Transverse colon (tissue), 4 donors: ENCODE measurements at places on chromosomes 3 and 15. TPM values are rescaled to one million over a fixed set of nuclear protein-coding genes. Genes with fewer than 3 reads are reported as not detected.
A peak's percentile ranks its signal among the peaks of the same experiment; 100 is the strongest.

TMEM212 gene
- total RNA-seq: not detected

RYK gene
- total RNA-seq: 91.1 TPM

- DNase-seq: peak; percentile 63
- peaks cover 24% of the 10 kb centered on the region for H3K4me1 ChIP-seq
- no peaks in the 10 kb centered on the region for H3K36me3 ChIP-seq
- H3K4me3 ChIP-seq: peak within 1 kb of the TSS; percentile 67
- peak within 1 kb of the TSS; percentile 94 for H3K27ac ChIP-seq
- no peaks in the 10 kb centered on the region for H3K27me3 ChIP-seq
These were observed at the start of gene DNAJA4 for GRCh38 chr15:78264304-78265136. Gene DNAJA4 (plus strand): TSS chr15:78264562. CDS start chr15:78264764, 202 bp downstream.

DNA sequence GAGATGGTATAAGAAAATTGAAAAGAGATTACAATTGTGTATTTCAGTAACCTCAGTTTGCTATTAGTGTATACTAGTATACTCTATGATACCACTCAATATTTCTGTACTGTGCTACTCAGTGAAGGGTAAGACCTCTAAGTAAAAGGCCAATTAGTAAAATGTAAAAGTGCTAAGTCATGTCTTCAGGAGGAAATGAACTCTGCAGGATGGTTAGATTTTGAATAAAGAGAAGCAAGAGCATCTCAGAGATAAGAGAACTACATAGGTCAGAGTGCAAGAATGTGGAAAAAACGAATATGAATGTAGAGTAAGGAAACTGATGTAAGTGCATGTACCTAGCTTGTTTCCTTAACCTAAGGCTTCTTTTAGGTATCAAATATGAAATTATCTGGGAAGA is 796.6 kb upstream of the GBE1 start:
- H3K36me3 ChIP-seq: no peaks in the 10 kb centered on the region
- DNase-seq: no peak
- no peak overlapping the region for H3K4me3 ChIP-seq
- no peaks in the 10 kb centered on the region for H3K27me3 ChIP-seq

DNA sequence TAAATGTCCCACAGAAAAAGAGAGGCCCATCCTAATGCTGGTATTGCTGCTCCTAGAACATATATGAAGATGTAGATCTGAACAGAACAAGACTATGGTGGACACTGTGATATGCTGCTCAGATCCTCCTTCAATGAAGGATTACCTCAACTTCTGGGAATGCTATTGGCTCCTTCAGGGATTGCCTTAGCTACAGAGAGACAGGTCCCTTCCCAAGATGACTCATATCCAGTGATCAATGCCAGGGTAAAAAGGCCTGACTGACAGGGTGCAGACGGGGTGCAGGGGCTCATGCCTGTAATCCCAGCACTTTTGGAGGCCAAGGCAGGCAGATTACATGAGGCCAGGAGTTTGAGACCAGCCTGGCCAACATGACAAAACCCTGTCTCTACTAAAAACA is 20.5 kb upstream of the STAG1 start:
- H3K36me3 ChIP-seq: no peaks in the 10 kb centered on the region
- no peak overlapping the region for H3K4me3 ChIP-seq
- no peak for DNase-seq
- H3K4me1 ChIP-seq: no peaks in the 10 kb centered on the region

DNA sequence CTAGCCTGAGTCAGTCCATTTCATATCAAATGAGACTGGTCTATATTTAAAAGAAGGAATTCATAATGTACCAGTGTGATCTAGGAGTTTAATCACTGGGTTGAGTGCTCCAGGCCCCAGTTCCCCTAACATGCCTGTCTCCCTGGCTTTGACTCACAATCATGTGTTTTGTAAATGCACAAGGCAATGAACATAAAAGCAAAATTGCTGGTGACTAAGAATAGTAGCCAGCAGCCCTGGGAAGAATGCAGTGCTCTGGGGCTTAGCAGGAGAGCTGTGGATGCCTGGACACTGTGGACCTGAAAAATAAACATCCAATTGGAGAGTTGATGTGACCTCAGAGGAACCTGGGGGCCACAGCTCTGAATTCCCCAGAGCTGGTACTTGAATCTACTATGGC is 50.3 kb downstream of the SYNPR start:
- H3K4me1 ChIP-seq: no peaks in the 10 kb centered on the region
- H3K27ac ChIP-seq: no peak overlapping the region
- no peak overlapping the region for H3K4me3 ChIP-seq

- H3K36me3 ChIP-seq: no peaks in the 10 kb centered on the region
- H3K4me3 ChIP-seq: no peak overlapping the region
- peak overlapping the region; percentile 31 for H3K27ac ChIP-seq
- no peak for DNase-seq
- no peaks in the 10 kb centered on the region for H3K27me3 ChIP-seq
- peaks cover 23% of the 10 kb centered on the region for H3K4me1 ChIP-seq
These were observed 524.8 kb upstream of the TBL1XR1 start for GRCh38 chr3:177721864-177722785.

GRCh38 chr3:49173792-49174170 is 2.4 kb downstream of the KLHDC8B start:
- peaks cover 34% of the 10 kb centered on the region for H3K4me1 ChIP-seq
- no peaks in the 10 kb centered on the region for H3K36me3 ChIP-seq
- H3K4me3 ChIP-seq: no peak overlapping the region
- no peak for DNase-seq
- peak overlapping the region; percentile 83 for H3K27ac ChIP-seq
- H3K27me3 ChIP-seq: no peaks in the 10 kb centered on the region

- peak overlapping the region; percentile 6 for H3K27ac ChIP-seq
- H3K36me3 ChIP-seq: no peaks in the 10 kb centered on the region
- no peaks in the 10 kb centered on the region for H3K4me1 ChIP-seq
- no peak for DNase-seq
- H3K27me3 ChIP-seq: no peaks in the 10 kb centered on the region
- H3K4me3 ChIP-seq: no peak overlapping the region
These were observed 51.0 kb downstream of the MCF2L2 start for GRCh38 chr3:183377307-183377959.

DNA sequence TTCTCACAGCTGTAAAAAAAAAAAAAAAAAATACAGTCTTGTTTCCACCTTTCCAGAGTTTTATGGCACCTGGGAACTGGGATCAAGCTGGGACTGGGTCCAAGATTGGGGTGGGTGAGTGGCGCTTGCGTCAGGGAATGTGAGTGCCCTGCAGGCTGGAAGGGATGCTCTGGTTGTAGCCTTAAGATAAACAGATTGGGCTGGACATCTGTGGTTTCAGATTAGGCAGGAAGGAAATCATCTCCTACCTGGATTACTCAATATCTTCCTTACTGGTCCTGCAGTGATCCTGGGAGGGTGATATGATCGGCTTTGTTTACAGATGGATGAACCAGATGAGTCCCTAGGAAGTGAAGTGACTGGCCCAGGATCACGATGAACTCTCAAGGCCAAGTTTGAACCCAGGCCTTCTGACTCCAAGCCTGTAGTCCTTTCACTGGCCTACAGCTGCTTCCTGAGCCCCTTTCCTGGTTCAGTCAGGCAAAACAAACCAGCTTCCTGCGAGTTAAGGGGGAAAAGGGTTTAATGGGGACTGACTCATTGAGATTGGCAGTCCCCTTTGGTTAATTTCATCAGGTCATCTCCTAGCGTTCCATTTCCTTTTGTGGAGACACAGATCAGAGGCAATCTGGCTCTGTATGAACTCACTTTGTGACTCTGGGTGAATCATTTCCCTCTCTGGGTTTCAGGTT is 179.8 kb downstream of the THSD4 start:
- no peak overlapping the region for H3K4me3 ChIP-seq
- H3K27ac ChIP-seq: peak overlapping the region; percentile 76
- H3K27me3 ChIP-seq: no peaks in the 10 kb centered on the region

DNA sequence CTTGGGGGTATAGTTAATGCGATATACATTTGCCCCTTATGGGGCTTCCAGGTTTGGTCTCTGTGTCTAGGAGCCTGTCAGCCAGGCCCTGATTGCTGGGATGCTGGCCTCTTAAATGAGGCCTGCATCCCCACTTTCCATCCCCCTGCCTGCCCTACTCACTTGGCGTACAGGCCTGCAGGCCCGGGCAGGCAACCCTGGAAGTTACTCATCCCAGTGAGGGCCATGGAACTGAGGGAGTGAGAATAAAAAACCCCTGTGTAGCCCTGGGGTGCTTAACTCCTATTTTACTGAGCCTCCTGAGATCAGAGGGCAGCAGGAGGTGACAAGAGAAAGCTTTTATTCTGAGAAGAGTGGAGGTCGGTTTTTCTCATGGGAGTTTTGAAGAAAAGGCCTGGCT is 2.0 kb downstream of the DISP2 start:
- peaks cover 22% of the 10 kb centered on the region for H3K4me1 ChIP-seq
- H3K36me3 ChIP-seq: no peaks in the 10 kb centered on the region
- H3K27ac ChIP-seq: no peak overlapping the region
- no peaks in the 10 kb centered on the region for H3K27me3 ChIP-seq

- no peaks in the 10 kb centered on the region for H3K36me3 ChIP-seq
- no peaks in the 10 kb centered on the region for H3K27me3 ChIP-seq
- no peak overlapping the region for H3K4me3 ChIP-seq
These were observed 186.7 kb downstream of the APBA2 start for GRCh38 chr15:29072444-29072843.

DNA sequence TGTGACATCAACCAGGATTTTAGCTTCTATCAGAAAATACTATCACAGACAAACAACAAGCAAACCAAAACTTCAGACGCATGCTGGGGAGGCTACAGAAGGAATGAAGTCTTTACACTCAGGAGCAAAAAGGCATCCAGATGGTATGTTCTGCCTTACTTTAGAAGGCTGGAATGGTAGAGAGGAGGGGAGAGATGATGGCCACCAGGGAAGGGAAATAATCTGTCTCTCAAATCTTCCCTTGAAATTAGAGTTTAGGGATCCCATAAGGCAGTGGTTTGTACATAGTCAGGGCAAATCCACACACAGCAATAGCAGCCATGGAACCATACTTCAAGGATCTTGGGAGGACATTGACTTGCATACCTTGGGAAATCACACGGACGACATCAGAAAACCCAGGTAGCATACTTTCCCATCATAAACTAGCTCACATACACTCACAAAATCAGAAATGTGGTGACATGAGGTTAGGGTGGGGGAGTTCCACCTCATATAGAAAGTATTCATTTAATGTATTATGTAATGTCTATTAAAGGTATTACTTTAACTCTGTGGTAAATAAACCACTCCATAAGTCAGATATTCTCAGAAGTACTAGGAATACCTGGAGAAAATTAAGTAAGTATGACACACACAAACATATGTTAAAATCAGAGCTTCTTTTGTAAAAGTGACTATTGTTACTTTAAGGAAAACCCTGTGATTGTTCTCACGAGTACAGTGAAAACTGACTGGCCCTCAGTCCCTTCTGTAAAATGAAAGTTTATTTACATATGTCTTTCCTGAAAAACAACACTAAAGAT is 9.4 kb downstream of the BTLA start:
- H3K27me3 ChIP-seq: no peaks in the 10 kb centered on the region
- H3K27ac ChIP-seq: no peak overlapping the region
- no peak overlapping the region for H3K4me3 ChIP-seq
- no peaks in the 10 kb centered on the region for H3K4me1 ChIP-seq
- DNase-seq: no peak

- no peak overlapping the region for H3K4me3 ChIP-seq
- H3K27ac ChIP-seq: no peak overlapping the region
- no peak for DNase-seq
- H3K36me3 ChIP-seq: no peaks in the 10 kb centered on the region
These were observed 1.4 kb upstream of the KBTBD8 start for GRCh38 chr3:66996696-66997095.

GRCh38 chr3:114892131-114892879 is 254.8 kb downstream of the ZBTB20 start:
- DNase-seq: no peak
- H3K27ac ChIP-seq: no peak overlapping the region
- peaks cover 19% of the 10 kb centered on the region for H3K4me1 ChIP-seq
- no peaks in the 10 kb centered on the region for H3K36me3 ChIP-seq

DNA sequence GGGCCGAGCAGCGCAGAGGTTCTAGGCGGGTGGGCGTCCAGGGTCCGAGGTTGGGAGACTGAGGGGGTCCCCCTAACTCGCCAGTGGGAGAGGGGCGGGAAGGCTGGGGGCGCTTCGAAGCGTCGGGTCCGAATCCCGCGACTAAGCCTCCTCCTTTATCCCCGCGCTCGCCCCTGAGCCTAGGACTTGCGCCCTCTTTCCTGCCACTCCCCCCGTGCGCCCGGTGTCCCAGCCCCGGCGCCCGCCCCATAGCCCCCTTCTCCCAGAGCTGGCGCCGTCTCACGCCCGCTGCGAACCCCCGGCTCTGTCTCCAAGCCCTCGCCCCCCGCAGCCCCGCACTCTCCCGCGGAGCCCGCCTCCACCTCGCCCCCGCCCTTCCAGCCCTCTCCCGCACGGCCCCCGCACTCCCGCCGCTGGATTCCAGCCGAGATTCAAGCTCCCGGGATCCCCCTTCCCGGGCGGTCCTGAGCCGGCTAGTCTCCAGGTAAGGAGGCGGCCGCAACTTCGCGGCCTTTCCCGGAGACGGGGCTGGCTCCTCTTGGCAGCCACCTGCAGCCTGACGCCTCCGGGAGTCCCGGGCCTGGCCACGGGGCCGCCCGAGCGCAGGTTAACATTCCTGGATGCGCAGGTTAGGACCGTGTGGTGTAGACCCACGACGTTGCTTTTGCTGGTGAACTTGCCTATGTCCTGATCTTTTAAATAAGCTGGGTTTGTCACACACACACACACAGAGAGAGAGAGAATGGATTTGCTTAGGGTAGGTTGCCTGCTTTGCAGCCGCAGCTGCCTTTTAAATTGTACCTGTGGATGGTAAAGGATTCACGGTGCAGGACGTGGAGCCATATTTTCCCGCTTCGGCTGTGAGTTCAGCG is 563 bp downstream of the PXYLP1 start:
- DNase-seq: peak; percentile 55
- peaks cover 9% of the 10 kb centered on the region for H3K4me1 ChIP-seq
- peak overlapping the region; percentile 92 for H3K27ac ChIP-seq
- H3K36me3 ChIP-seq: no peaks in the 10 kb centered on the region
- peak overlapping the region; percentile 92 for H3K4me3 ChIP-seq
- H3K27me3 ChIP-seq: no peaks in the 10 kb centered on the region

DNA sequence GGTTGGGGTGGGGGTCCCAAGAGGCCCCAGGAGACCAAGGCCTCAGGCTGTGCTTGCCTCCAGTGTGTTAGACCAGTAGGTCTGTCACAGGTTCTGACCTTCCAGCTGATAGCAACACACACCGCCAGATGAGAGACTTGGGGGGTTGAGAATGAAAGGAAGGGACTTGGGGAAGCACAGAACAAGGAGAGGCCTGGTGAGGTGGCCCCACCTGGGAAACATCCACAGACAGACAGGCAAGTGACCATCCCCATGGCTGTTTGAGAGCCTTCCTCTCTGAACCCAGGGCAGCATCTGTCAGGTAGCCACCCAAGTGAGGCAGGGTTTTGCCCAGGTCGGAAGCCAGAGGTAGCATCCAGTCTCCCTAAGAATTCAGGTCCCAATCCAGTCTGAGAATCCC is 35.0 kb upstream of the VPS8 start:
- H3K36me3 ChIP-seq: no peaks in the 10 kb centered on the region
- H3K4me3 ChIP-seq: no peak overlapping the region
- no peaks in the 10 kb centered on the region for H3K4me1 ChIP-seq
